Motor neuron (in vitro differentiated cells): ENCODE measurements at places on chromosomes 6 and 20. TPM values are rescaled to one million over a fixed set of nuclear protein-coding genes. Genes with fewer than 3 reads are reported as not detected.

Gene PRKN
- 1.8 and 2.3 TPM in 2 replicates for total RNA-seq

Gene LEMD2
- total RNA-seq = 48.0 and 51.7 TPM in 2 replicates

GRCh38 chr20:61949363-61949713 lies 116.3 kb downstream of the TAF4 start:
- ATAC-seq = no peak

DNA sequence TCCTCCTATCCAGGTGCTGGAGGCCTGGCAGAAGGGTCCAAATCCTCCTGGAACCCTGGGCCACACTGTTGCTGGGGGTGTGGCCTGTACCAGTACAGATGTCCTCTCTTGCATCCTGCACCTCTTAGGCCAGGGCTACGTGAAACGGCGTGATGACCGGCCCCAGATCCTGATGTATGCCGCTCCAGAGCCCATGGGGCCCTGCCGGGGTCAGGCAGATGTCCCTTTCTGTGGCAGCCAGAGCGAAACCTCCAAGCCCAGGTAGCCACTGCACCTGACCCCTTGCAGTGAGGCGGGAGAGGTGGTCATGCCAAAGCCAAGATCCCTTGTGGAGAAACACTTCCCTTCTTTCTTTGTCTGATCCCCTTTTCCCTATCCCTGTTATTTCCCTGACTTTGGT lies 14.2 kb downstream of the DNPH1 start:
- ATAC-seq = no peak
